ENCODE measurements at places on chromosomes 12 and 14.

- DNase-seq: no peak
Measured at GRCh38 chr12:54421879-54422250, 2.8 kb upstream of the ITGA5 start.

- no peak for DNase-seq
Measured at GRCh38 chr14:67490196-67490595, 1.7 kb upstream of the TMEM229B start.

DNA sequence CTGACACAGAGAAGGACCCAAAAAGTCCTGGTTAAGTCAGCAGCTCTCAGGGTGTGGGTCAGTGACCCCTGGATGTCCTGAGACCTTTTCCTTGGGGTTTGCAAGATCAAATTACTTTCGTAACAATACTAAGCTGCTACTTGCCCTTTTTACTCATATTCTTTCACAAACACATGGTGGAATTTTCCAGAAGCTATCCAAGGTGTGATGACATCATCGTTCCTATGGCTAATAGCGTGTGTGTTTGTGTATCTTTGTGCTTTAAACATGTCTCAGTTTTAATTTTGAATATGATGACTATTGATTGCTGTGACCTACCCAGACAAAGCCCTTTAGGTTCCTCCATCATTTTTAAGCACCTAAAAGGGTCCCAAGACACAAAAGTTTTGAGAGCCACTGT lies 176.2 kb downstream of the PHETA1 start:
- DNase-seq: no peak

GRCh38 chr14:59363531-59364226 lies 101.5 kb downstream of the GPR135 start:
- DNase-seq: no peak

- no peak for DNase-seq
Measured at GRCh38 chr12:123227581-123228258, 5.2 kb downstream of the MPHOSPH9 start.

- no peak for DNase-seq
Measured at GRCh38 chr12:57780284-57780897, 2.2 kb upstream of the TSFM start.

- DNase-seq: peak; percentile 11
Measured at GRCh38 chr12:80837342-80837978, 100.3 kb downstream of the LIN7A start.
